ENCODE measurements at places on chromosomes 2 and 18.

DNA sequence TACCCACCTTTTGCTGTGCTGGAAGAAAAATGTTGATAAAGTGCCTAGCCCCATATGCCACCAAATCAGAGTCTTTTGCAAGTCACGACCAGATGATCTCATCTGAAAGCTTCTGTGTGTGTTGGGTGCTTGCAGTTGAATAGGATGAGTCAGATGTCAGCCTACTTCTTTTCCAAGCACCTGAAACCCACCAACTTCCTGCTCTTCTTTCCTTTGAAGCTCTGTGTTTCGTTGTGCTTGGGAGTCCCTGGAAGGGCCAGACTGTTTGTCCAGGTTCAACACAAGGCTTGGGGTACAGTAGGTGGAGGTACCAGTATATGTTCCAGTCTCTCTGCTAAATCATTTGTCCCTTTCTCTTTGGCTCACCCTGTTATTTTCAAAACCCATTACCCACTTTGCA, 36.8 kb upstream of the LCLAT1 start:
- DNase-seq, result no peak

- peak; percentile 44 for DNase-seq
These were observed 135.8 kb downstream of the IKZF2 start for GRCh38 chr2:213015387-213016165.

DNA sequence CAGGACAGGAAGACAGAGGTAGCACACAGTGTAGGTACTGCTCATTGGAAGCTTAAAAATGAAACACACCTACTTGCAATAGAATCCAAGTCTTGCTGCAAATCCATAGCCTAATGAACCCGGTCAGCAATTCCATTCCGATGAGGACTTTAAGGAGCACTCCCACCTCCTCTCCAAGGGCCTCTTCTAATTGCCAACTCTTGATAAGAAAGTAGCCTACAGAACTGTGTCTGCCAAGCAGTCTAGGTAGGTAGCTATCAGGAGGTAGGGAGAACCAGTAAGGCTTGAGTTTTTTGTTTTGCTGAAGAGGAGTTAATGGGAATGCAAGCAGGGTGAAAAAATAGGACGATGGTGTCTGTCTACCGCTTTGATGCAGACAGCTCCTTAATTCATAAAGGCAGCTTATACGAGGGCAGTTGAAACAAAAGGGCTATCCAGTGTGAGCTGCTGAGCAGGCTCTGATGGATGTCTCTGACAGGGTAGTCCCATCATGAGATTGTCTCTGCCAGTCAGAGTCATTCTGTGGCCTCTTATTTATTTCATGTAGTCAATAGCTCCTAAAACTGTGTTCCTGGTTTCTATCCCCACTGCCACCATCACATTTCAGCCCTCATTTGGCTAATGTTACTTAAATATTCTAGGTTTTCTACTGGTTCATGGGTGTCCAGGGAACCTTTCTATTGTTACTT, 155.6 kb upstream of the DNMT3A start:
- no peak for DNase-seq

DNA sequence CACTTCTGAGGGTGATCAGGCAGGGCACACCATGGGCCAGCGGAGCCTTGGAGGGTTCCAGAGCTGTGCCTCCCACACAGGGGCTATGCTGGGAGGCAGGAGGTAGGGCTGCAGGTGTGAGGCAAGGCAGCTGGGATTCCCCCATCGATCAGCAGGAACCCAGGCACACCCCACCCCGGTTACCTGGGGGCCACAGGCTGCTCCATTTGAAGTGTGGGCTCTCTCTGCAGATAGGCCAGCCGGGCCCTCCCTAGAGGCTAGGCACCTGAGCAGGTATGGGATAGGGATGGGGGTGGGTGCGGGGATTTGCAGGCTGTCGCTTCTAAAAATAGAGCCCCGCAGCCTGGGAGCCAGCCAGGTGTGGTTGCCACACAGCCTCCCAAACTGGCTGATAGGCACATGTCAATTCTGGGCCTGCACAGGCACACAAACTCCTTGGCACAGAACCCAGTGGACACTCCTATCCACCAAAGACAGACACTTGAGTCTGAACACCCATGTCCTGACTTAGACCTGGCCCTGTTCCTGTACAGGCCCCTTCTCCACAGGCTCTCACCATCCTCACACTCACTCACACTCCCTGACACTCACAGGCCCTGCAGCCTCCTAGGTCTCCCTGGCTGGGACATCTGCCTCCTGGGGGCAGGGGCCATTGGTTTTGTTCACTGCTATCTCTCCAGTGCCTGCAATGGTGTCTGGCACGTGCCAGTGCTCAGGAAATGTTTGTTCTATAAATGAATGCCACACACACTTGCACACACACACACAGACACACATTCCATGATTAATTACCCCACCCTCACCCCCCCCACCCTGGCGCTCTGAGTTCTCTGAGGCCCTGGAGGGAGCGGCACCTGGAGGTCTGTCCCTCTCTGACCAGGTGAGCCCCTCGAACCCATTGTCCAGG, 73.4 kb downstream of the ZFP36L2 start:
- DNase-seq, result no peak

- no peak for DNase-seq
These were observed 8.3 kb downstream of the CTAGE1 start for GRCh38 chr18:22409445-22409844.

DNA sequence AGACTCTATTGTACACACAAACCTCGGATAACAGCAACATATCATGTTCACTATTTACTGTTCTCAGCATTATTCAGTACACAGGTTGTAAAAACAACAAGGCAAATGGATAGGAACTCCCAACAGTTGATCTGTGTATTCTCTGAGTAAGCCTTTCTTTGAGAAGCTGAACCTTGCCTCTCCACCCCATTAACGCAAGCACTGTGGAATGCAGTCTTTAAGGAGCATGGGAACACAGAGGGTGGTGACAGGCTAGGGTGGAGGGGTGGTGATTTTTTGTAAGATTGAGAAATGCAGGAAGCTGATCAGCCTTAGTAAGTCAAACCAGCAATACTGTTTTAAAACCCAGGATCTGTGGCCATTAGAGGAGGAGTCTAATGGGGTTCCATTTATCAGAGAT, 19.6 kb upstream of the SERPINB11 start:
- no peak for DNase-seq

GRCh38 chr2:62785216-62785615, 79.7 kb downstream of the EHBP1 start:
- DNase-seq, result no peak

- DNase-seq, result no peak
These were observed 23.6 kb downstream of the TEX44 start for GRCh38 chr2:231616296-231616695.

DNA sequence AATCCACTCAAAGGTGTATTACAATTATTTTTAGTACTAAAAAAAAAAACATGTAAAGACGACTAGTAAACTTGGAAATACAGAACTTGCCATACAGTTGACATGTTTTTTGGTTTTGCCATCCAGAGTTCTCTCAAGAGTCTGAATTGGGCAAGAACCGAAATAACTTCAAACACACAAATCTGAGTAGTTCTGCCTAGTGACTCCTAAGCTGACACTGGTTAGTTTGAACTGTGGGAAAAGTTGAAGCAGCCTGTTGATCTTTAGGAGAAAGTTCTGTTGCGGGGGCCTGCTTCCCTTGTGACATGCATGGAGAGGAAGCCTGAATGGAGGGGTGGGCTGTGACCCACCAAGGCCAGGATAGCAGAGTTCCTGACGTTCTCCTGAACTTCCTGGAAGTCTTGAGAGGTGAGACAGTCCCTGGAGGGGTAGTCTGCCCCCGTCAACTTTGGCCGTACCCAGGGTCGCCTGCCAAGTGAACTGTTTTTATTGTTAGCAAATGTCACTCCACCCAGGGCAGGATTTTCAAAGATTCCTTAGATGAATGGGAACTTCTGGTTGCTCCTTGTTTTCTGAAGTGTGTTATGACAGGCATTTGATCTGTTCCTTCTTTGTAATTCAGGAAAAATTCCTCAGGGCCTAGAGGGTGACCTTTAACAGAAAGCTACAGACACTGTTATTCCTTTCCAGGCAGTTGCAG, 85.6 kb upstream of the SPTBN1 start:
- DNase-seq, result no peak

DNA sequence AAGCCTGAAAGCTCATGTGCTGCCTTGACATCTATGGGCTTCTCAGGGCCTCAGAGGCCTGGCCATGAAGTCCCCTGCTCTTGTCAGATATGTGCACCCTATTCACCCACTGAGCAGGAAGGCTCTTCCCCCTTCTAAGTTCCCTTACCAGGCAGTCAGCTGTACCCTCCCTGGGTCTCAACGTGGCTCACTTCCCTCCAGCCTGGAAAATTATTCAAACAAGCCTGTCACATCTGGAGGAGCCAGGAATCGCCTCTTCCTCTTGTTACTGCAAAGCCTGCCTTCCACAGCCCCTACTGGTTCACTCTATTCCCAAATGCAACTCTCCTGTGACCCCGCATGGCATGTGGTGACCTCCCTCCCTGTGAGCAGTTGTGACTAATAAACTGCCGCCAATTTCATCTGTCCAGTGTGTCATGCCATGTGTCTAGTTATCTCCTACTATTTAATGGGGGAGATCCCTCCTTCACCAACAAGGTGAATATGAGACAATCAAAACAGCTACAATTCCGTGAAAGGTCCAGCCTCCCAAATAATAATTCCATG, 8.4 kb upstream of the SERPINB8 start:
- no peak for DNase-seq

- no peak for DNase-seq
These were observed 40.7 kb upstream of the RAB27B start for GRCh38 chr18:54787616-54788015.

- DNase-seq, result no peak
These were observed 24.4 kb downstream of the SERTAD2 start for GRCh38 chr2:64629329-64629781.

GRCh38 chr2:179263446-179264367, 925 bp downstream of the SESTD1 start:
- DNase-seq, result peak; percentile 22

DNA sequence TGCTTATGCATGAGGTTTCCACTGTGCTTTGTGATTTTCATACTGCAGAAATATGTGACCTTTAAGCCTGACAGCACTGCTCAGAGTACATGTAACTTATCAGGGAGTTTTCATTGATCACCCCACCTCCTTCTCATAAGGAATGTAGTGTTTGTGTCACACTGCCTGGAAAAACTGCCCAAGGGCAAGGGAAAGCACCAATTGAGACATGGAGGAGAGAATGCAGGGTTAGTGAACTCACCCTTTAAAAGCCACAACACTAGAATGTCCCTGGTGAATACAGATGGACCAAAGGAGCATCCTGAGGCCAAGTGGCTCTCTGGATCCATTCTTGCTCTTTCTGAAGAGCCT, 147.2 kb upstream of the SPATS2L start:
- no peak for DNase-seq

DNA sequence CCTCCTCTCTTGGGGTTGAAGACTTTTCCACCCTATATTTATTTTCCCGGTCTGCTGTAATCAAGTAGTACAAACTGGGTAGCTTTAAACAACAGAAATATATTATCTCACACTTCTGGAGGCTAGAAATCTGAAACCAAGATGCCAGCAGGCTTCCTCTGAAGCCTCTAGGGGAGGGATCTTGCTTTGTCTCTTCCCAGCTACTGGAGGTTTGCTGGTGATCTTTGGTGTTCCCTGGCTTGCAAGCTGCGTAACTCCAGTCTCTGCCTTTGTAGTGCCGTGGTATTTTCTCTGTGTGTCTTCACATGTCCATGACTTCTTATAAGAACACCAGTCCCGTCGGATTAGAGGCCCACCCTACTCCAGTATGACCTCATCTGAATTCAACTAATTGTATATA, 44.4 kb downstream of the MYO3B start:
- DNase-seq, result no peak

- DNase-seq, result no peak
These were observed 216.4 kb downstream of the NR4A2 start for GRCh38 chr2:156116113-156116512.

DNA sequence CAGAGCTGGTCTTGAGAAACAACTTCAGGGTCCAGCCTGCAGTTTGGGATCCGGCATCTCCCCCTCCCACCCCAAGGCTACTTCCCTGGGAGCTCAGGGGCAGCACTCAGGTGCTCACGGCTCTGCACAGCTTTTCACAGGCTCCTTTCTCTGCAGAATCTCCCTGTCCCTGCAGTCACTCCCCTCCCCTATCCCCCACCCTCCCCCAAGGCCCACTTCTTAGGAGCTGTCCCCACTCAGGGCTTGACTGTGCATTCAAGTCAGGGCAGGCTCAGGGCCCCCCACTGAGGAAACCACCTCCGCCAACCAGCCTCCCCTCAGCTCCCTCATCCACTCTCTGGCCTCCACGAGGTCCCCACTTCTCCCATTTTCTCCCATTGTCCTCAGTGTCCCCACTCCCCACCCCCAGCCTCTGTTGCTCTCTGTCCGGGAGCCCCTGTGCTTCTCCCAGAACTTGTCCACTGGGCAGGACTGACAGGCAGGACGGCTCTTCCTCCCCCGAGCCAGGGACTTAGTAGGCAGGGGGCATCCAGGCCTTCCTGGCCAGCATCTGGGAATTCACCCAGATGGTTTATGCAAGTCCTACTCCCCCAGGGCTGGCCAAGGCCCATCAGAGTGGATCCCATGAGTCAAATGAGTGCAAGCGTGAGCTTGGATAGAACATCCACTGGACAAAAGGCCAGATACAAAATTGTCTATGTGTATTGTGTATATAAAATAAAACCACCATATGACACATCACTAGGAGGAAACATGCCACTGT, 7.6 kb downstream of the NMUR1 start:
- DNase-seq, result no peak
